Caco-2 (cell line): ENCODE measurements at places on chromosomes 5 and 9. TPM values are rescaled to one million over a fixed set of nuclear protein-coding genes. Genes with fewer than 3 reads are reported as not detected.

Gene KIF12
- total RNA-seq = 54.6 and 55.0 TPM in 2 replicates

Gene CDKN2B-AS1
- total RNA-seq = 1.2 and 2.1 TPM in 2 replicates

Gene GPX8
- total RNA-seq = 18.8 and 18.9 TPM in 2 replicates

- H3K36me3 ChIP-seq = no peaks in the 10 kb centered on the region
- no peak for DNase-seq
- no peak overlapping the region for H3K27ac ChIP-seq
- H3K4me3 ChIP-seq = no peak overlapping the region
Observed at GRCh38 chr9:101639785-101640665, 45.3 kb upstream of the PPP3R2 start.

DNA sequence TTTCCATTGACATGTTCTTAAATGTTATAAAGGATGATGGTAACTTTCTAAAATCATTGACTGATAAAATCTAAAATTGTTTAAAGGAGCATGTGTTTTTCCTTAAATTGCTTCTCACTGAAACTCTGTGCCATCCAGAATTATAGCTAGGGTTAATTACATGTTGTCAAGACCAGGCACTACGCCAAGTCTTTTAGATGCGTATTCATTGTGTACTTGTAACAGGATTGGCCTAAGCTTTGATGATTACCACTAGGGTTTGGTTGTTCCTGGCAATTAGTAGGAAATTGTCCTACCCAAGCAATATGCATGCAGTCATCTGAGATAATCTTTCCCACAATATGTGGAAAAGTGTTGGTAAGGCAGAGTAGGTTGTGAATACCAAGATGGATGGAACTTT, 43.8 kb downstream of the PRKACG start:
- no peaks in the 10 kb centered on the region for H3K36me3 ChIP-seq
- DNase-seq = no peak
- H3K4me1 ChIP-seq = no peaks in the 10 kb centered on the region
- H3K27ac ChIP-seq = no peak overlapping the region

DNA sequence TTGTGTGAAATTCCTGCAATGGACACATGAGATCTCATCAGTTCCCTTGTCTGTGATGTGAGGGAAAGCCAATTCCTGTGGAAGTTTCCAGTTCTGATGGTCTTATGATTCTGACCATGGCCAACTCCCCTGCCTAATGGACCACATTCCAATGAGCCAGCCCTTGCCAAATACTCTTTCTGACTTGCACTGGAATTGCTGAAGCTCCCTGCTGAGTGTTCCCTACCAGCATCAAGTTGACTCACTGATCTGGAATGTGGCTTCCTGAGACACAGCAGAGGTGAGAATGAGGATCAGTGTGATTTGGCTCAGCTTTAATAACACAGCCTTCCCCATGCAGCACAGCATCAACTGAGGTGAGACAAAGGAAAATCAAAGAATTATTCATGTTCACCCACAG, 427.8 kb downstream of the KDM4C start:
- DNase-seq = peak; percentile 23
- no peaks in the 10 kb centered on the region; the same call in 1 of the 2 replicates for H3K4me1 ChIP-seq
- H3K4me3 ChIP-seq = no peak overlapping the region

GRCh38 chr9:133740911-133741310, 2.8 kb upstream of the SARDH start:
- H3K4me1 ChIP-seq = peaks cover 13% of the 10 kb centered on the region
- H3K4me3 ChIP-seq = no peak overlapping the region
- DNase-seq = peak; percentile 32
- no peaks in the 10 kb centered on the region for H3K27me3 ChIP-seq
- H3K36me3 ChIP-seq = no peaks in the 10 kb centered on the region
- no peak overlapping the region for H3K27ac ChIP-seq
